ENCODE measurements at places on chromosomes 5 and 9. TPM values are rescaled to one million over a fixed set of nuclear protein-coding genes. Genes with fewer than 3 reads are reported as not detected.

Gene OLFM1
- 18.6 TPM for total RNA-seq

Gene SPTLC1
- 102 TPM for total RNA-seq

Gene WWC1
- 7.1 TPM for total RNA-seq

Gene CORO2A
- 0.86 TPM for total RNA-seq

Gene CYLC2
- not detected for total RNA-seq

Gene SLC34A1
- total RNA-seq: not detected

Gene LCN15
- not detected for total RNA-seq

Gene EQTN
- total RNA-seq: not detected

Gene PTGR1
- total RNA-seq: 74.9 TPM

Gene C5orf58
- total RNA-seq: not detected

Gene TMC1
- not detected for total RNA-seq

GRCh38 chr5:169114466-169115065 is 186.4 kb downstream of the SLIT3 start:
- H3K4me3 ChIP-seq: no peak overlapping the region
- H3K27me3 ChIP-seq: no peaks in the 10 kb centered on the region
- no peak overlapping the region for H3K27ac ChIP-seq
- peaks cover 11% of the 10 kb centered on the region for H3K4me1 ChIP-seq
- H3K36me3 ChIP-seq: no peaks in the 10 kb centered on the region

- H3K27me3 ChIP-seq: peaks cover 57% of the 10 kb centered on the region
- H3K36me3 ChIP-seq: no peaks in the 10 kb centered on the region
- no peaks in the 10 kb centered on the region for H3K4me1 ChIP-seq
- DNase-seq: peak; percentile 40
These were observed 23.3 kb upstream of the TRMT10B start for GRCh38 chr9:37730256-37730655.

DNA sequence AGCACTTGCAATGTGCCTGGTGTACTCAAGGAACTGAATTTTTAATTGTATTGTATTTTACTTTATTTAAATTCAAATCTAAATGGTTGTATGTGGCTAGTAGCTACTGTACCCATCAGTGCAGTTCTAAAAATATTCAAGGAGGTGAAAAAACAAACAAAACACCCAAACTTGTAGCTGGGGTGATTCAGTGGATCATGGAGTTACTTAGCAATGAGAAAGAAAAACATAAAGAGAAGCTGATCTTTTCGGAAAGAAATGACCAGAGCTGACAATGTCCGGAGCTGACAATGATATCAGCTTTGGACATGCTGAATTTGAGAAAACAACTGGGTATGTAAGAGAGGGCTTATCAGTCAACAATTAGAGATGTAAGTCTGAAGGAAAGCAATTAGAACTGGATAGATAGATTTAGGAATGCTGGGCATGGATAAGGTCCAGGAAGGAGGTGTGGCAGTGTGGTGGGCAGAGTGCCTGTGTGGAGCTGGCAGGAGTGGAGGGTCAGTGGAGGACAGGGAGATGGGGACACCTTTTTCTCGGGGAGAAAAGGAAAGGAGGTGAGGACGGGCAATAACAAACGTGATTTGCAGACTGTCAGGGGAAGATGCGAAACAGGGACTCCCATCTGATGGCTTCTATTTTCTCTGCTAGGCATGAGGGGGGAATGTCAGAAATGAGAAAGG is 113.2 kb downstream of the DCP2 start:
- H3K27me3 ChIP-seq: no peaks in the 10 kb centered on the region
- H3K4me3 ChIP-seq: no peak overlapping the region
- H3K4me1 ChIP-seq: no peaks in the 10 kb centered on the region
- H3K36me3 ChIP-seq: no peaks in the 10 kb centered on the region

DNA sequence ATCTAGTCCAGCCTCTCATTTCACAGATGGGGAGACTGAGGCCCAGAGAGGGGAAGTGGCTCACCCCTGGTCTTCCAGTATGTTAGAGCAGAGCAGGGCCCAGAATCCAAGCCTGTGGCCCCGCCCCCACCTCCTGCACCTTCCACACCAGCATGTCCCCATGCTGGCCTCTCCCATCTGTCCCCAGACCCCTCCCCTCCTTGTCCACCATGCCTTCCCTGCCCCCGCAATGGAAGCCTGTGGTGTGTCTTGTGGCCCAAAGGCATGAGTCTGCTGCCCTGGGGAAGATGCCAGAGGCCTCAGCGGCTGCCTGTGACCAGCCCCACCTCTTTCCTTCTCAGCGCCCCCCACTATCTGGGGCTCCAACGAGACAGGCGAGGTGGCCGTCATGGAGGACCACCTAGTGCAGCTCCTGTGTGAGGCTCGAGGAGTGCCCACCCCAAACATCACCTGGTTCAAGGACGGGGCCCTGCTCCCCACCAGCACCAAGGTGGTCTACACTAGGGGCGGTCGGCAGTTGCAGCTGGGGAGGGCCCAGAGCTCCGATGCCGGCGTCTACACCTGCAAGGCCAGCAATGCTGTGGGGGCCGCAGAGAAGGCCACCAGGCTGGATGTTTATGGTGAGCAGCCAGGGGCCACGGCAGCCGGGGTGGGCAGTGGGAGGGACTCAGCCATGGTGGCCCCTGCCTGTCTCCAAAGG is 87.2 kb downstream of the HMCN2 start:
- H3K4me3 ChIP-seq: no peak overlapping the region
- H3K27ac ChIP-seq: no peak overlapping the region

DNA sequence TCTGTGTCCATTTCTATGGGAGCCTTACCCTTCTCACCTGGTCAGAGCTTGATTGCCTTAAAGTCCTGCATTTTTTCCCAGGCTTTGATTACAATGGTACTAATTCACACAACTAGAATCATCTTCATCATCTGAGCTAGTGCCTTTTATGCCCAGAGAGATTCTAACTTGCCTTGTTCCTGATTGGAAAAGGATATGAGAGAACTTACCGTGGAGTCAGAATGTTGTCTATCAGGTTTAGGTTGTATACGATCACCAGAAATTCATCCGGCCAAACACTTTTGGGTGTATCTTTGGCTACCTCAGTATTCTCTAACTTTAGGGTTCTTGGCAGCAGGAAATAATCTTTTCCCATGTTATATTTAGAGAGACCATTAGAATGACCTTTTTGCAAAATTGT is 71.7 kb downstream of the AOPEP start:
- no peaks in the 10 kb centered on the region for H3K36me3 ChIP-seq
- no peak overlapping the region for H3K27ac ChIP-seq
- H3K4me3 ChIP-seq: no peak overlapping the region

- H3K4me1 ChIP-seq: no peaks in the 10 kb centered on the region
- no peak overlapping the region for H3K4me3 ChIP-seq
- H3K36me3 ChIP-seq: no peaks in the 10 kb centered on the region
- no peak overlapping the region for H3K27ac ChIP-seq
These were observed 258.1 kb downstream of the CTNND2 start for GRCh38 chr5:11646141-11646540.

DNA sequence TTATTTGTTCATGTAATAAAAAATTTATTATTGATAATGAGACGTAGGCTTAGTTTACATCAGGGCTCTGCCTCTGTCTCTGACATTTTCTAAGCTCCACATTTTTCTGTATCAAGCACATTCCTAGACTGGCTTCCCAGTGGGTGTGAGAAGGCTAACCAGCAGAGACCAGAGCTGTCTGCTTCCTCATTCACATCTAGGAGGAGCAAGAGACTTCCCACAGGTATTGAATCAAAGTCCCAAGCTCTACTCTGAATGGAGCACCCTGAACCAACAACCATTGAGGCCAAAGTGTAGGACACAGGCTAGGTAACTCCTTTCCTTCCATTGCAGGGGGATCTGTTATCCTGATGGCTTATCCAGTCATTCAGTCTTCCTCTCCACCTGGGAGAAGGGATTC is 72.4 kb downstream of the PARP8 start:
- no peak overlapping the region for H3K4me3 ChIP-seq
- DNase-seq: no peak
- H3K27ac ChIP-seq: no peak overlapping the region
- H3K27me3 ChIP-seq: no peaks in the 10 kb centered on the region
- no peaks in the 10 kb centered on the region for H3K36me3 ChIP-seq

- H3K4me3 ChIP-seq: no peak overlapping the region
- no peak overlapping the region for H3K27ac ChIP-seq
- H3K36me3 ChIP-seq: no peaks in the 10 kb centered on the region
- no peaks in the 10 kb centered on the region for H3K4me1 ChIP-seq
- no peak for DNase-seq
These were observed 35.2 kb downstream of the NCS1 start for GRCh38 chr9:130207241-130207992.

GRCh38 chr5:80213466-80213865 is 42.4 kb downstream of the SERINC5 start:
- DNase-seq: no peak
- peaks cover 15% of the 10 kb centered on the region for H3K4me1 ChIP-seq
- no peaks in the 10 kb centered on the region for H3K27me3 ChIP-seq
- H3K27ac ChIP-seq: no peak overlapping the region
- H3K36me3 ChIP-seq: no peaks in the 10 kb centered on the region
- H3K4me3 ChIP-seq: no peak overlapping the region

DNA sequence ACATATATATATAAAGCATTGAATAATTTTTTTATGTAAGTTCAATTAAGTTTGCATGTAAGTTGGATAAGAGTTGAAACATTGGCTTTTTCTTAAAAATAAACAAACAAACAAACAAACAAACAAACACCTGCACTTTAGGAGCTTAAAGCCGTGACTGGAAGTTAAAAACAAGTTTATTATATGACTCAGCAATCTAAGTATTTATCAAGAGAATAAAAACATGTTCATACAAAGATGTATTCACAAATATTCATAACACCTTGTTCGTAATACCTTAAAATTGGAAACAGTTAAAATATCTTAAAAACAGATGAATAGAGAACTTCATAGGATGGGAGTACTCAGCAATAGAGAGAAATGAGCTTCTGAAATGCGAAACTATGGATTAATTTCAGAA is 61.5 kb upstream of the ANXA1 start:
- H3K27me3 ChIP-seq: no peaks in the 10 kb centered on the region
- no peak overlapping the region for H3K4me3 ChIP-seq
- DNase-seq: no peak
- H3K36me3 ChIP-seq: no peaks in the 10 kb centered on the region

- H3K4me3 ChIP-seq: no peak overlapping the region
- no peaks in the 10 kb centered on the region for H3K27me3 ChIP-seq
- no peak overlapping the region for H3K27ac ChIP-seq
- H3K4me1 ChIP-seq: no peaks in the 10 kb centered on the region
- H3K36me3 ChIP-seq: no peaks in the 10 kb centered on the region
These were observed 35.0 kb downstream of the ANGPTL2 start for GRCh38 chr9:127087411-127087810.

- H3K27me3 ChIP-seq: no peaks in the 10 kb centered on the region
- no peak for DNase-seq
- no peak overlapping the region for H3K4me3 ChIP-seq
- no peaks in the 10 kb centered on the region for H3K36me3 ChIP-seq
These were observed 117.4 kb downstream of the WNK2 start for GRCh38 chr9:93301291-93301811.

DNA sequence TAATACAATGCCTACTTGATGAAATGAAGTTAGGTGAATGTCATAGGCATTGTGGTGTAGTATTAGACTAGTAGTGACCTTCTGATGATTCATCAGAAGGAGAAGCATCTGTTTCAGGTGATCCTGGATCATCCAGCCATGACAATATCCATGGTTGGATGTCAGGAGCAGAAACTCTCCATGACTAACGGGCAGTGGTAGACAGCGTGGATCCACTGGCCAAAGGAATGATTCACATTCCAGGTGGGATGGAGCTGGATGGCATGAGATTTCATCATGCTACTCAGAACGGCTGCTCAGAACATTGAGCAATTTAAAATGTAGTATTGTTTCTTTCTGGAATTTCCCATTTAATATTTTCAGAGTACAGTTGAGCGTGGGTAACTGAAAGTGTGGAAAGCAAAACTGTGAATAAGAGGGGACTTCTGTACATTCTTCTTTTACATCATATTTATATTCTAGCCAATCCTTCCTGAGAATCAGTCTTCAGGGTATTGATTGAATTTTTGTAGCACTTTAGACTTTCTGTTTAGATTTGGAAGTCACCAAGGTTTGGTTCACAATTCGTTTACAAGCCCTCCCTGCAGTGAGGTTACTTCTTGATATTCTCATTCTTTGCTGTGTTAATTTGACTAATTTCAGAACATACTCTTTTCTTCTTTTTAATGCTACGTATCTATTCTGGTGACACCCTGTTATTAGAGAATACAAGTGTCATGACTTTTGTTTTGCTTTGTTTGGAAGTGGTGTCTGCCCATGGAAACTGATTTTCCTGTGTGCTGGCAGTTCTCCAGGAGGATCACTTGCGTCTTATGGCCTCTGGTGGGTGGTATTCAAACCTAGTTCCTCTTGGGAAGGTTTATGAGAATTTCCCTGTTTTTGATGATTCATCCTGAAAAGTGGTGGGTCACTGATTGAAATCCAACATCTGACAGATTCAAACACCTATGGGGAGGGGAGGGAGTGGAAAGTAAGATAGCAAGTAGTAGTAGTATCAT is 12.2 kb upstream of the CLINT1 start:
- H3K36me3 ChIP-seq: no peaks in the 10 kb centered on the region
- DNase-seq: peak; percentile 86
- H3K4me1 ChIP-seq: peaks cover 10% of the 10 kb centered on the region

DNA sequence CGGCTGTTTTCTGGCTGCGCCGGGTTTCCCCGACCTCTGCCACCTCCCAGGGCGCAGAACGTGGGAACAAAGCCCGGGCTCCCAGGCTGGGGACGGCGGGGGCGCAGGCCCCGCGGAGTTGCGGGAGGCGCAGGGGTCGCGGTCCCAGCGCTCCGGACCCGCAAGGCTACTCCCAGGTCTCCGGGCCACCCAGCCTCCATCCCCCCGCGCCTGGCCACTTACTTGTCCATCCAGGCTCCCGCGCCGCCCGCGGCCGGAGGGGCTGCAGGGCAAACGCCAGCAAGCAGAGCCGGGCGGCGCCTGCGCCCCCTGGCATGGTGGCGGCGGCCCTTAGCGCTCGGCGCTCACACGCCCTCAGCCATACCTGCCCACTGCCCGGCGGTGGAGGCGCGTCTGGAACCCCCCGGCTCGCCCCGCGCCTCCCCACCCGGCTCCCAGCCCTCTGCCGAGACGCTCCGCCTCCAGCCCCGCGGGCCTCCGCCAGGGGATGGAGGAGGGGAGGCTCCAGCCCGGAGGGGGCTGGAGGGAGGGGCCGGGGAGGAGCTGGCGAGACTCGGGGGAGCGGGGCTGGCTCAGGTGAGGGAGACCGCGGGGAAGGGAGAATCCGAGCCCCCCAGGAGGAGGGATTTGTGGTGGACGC is at the start of gene ADAM19:
TSS of gene ADAM19 (minus strand) at position 395 of the 640 bp plus-strand sequence. CDS start at position 316, 79 bp downstream.
- H3K4me3 ChIP-seq: peak within 1 kb of the TSS; percentile 90
- peak; percentile 78 for DNase-seq
- no peaks in the 10 kb centered on the region for H3K36me3 ChIP-seq
- H3K27ac ChIP-seq: peak within 1 kb of the TSS; percentile 61

GRCh38 chr9:69380301-69380700 is 55.3 kb downstream of the ENTREP1 start:
- H3K27me3 ChIP-seq: no peaks in the 10 kb centered on the region
- peaks cover 33% of the 10 kb centered on the region for H3K4me1 ChIP-seq
- DNase-seq: no peak
- no peaks in the 10 kb centered on the region for H3K36me3 ChIP-seq

DNA sequence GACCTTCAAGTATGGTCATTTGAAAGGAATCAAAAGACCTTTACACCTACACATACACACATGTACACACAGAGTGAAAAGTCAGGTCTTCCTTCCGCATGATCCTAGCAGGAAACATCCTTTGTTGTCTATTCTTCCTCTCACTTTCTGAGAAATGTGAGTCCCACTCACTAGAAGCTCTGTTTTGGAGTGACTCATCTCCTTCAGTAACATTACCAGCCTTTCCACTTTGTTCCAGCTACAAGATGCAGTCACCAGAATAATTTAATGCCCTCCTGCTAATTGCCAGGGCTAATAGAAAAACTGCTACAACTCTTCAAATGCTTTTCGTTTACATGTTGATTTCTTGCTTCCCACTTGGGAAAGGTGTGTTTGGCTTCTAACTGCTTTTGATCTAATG is 417.3 kb downstream of the RASEF start:
- no peaks in the 10 kb centered on the region for H3K4me1 ChIP-seq
- H3K27ac ChIP-seq: no peak overlapping the region
- H3K27me3 ChIP-seq: no peaks in the 10 kb centered on the region

All from GM23248 (cell line).